ENCODE measurements at places on chromosomes 7 and 10. TPM values are rescaled to one million over a fixed set of nuclear protein-coding genes. Genes with fewer than 3 reads are reported as not detected.

The GRM3 gene
- not detected for total RNA-seq

The GARS1 gene
- 308 TPM for total RNA-seq

The MPLKIP gene
- 30.8 TPM for total RNA-seq

The TRIM74 gene
- 0.07 TPM for total RNA-seq

The KCNH2 gene
- total RNA-seq = not detected

The CHRM2 gene
- not detected for total RNA-seq

The IKZF1 gene
- not detected for total RNA-seq

The HOGA1 gene
- 0.56 TPM for total RNA-seq

The SPOCK2 gene
- total RNA-seq = 0.27 TPM

The MPP7 gene
- total RNA-seq = 5.1 TPM

The TMEM184A gene
- total RNA-seq = 1.1 TPM

The CFAP69 gene
- total RNA-seq = 0.95 TPM

The PPIF gene
- 93.2 TPM for total RNA-seq

The PLEKHS1 gene
- not detected for total RNA-seq

The ADIRF gene
- 107 TPM for total RNA-seq

The SLIT1 gene
- not detected for total RNA-seq

Measured in foreskin keratinocyte (primary cell).